GM12865 (cell line): ENCODE measurements at places on chromosomes 3 and 15.
A peak's percentile ranks its signal among the peaks of the same experiment; 100 is the strongest.

DNA sequence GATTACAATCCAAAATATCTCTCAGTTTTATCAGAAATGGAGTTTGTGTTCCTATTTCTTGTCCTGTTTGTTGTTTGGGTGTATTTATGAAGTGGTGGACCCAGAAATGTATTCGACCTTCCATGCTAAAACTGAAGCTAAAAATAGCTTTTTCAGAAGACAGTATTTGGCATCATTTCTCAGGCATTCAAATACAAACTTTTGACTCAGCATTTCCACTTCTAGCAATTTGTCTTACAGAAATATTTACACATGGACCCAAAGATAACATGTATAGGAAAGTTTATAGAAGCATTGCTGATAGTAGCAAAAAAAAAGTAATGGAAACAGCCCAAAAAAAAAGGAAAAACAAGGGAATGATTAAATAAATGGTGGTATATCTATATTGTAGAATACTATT is 156.3 kb downstream of the HCN4 start:
- DNase-seq, result no peak

GRCh38 chr3:132660052-132660810 is at the start of gene UBA5:
Gene UBA5, plus strand, starts transcription at chr3:132660329. Its CDS starts 209 bp downstream, at chr3:132660538.
- DNase-seq, result peak; percentile 82

DNA sequence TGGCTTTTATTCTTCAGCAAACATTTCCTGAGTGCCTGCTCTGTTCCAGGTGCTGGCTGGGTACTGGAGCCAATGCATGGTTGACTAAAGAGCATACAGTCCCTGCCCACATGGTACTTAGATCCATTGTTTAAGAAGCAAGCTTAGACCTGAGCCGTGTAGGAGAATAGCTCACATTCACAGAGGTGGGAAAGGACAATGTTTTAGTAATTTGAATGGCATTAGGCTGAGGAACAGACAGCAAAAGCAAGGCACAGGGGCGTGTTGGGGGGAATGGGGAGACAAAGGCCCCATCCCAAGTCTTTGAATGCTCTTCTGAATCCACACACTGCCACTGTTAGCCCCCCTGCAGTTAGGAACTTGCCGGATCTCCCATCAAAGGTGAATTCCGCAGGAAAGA is 388.2 kb upstream of the RGMA start:
- DNase-seq, result no peak

- no peak for DNase-seq
These were observed 8.1 kb downstream of the C3orf70 start for GRCh38 chr3:185144784-185145183.

- no peak for DNase-seq
These were observed 1.8 kb downstream of the HCN4 start for GRCh38 chr15:73366766-73367623.

DNA sequence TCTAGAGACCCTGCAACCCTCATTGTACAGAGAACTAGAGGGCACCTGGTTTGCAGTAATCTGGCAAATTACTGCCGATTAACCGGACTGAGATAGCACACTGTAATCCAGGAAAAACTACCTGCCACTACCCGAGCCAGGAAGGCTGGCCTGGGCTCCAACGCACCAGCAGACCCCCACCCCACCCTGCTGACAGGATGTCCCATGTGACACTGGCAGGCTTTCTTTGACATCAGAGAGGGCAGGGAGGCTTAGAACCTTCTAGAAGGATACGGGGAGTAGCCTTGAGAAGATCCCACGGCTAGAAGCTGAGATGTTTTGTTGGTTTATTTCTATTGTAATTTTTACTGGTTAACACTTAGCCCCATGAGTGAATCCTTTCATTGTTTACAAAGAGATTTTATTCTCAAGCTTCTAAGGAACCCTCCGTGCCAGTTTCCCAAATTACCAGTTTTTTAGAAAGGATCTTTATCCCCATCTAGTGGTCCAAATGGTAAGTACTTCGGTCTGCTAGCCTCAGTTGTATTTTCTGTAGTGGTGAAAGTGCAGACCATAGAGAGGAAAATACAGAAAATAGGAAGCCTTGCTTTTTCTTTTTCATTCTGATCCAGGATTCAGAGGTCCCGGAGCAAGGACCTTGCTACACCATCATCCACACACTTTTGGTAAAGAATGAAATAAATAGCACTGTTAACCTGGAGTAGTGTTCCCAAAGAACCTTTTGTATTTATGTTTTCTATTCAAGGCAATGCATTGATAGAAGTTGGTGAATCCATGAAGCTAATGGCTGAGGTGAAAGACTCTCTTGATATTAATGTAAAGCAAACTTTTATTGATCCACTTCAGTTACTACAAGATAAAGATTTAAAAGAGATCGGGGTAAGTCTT is 81.9 kb upstream of the ADAMTSL3 start:
- DNase-seq, result peak; percentile 10

GRCh38 chr15:64883997-64884511 is 27.6 kb upstream of the ANKDD1A start:
- peak; percentile 88 for DNase-seq

DNA sequence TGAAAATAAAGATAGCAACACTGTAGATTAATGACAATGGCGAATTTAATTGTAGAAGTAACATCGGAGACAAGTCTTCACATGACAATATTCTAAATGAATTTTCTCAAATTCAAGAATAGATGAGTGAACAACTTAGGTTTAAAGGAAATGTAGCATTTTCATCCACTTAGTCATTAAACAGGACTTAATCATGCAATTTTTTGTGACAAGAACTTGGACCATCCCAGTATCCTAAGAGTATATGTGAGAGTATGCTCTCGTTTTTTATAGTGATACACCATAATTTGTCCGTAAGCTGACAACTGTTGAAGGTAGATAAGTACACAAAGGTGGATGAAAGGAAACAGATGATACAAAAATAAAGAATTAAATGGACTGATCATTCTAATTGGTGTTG is 81.5 kb downstream of the DLG1 start:
- no peak for DNase-seq

GRCh38 chr15:40239693-40240618 is 1.1 kb downstream of the PAK6 start:
- DNase-seq, result no peak

DNA sequence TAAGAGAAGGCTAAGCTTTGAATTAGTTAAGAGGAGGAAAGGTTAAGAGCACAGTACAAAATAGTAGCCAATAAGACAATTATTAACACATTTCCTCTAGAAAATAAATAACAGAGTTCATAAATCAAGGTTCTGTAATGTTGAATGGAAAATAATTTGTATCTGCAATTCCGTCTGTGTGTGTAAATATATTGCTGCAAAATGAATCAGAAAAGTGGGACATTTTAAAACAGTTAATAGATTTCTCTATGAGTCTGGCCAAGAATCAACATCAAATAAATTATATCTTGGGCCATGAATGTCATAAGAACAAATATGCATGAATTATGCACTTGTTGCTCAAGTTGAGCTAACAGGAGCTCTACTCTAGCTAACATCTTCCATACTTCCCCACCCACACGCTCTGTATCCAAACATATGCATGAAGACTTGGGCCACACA is 14.2 kb upstream of the SUCNR1 start:
- DNase-seq, result no peak

DNA sequence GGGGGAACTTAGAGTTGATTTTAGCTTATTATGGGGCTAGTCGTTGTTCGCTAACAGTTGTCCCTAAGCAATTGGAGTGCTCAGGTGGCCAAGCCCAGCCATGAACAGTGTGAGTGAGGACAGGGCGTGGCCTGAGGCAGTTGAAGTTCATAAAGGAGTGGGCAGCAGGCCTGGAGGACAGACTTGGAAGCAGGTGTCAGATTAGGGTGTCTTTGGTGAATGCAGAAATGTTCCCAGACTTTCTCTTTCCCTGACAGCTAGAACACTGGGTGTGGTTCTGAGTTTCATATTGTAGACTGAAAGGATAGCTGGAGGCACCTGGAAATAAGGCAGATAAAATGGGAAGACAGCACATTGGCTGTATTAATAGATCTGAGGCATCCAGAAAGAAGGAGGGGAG is 59.8 kb upstream of the FGD5 start:
- DNase-seq, result no peak

DNA sequence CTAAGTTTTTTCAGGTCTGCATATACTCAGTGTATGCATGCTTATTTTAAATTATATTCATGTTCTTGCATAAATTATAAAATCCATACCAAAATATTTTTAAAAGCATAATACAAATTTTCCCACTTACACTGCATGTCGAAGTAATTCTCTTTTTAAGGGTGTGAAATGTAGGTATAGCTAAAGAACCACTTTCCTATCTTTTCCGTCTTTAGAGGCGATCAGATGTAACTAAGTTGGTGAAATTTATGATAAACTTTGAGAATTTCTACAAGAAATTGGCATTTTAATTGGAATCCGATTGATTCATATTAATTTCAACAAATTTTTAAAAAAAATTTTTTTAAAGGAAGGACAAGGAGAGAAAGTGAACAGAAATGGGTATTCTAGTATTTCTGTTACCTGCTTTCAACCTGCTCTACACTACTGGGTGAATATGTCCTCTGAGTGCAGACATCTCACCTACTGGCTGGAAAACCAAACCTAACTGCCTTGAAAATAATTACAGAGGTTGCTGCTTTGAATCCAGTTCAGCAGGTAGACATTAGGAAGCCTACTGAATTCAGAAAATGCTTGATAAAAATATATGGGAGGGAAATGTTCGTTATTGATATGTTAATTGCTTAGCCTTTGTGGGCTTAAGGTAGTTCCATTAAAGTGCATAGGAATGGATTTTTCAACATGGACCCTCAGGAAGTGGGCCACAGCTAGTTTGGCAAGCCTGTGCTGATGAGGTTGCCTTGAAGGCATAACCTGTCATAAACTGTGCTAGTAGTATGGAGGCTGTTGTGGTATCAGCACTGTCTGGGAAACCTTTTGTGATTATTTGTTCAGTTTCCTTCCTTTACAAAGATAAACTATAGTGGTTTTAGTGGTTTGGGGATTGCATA is 5.1 kb downstream of the TRIM71 start:
- DNase-seq, result no peak

DNA sequence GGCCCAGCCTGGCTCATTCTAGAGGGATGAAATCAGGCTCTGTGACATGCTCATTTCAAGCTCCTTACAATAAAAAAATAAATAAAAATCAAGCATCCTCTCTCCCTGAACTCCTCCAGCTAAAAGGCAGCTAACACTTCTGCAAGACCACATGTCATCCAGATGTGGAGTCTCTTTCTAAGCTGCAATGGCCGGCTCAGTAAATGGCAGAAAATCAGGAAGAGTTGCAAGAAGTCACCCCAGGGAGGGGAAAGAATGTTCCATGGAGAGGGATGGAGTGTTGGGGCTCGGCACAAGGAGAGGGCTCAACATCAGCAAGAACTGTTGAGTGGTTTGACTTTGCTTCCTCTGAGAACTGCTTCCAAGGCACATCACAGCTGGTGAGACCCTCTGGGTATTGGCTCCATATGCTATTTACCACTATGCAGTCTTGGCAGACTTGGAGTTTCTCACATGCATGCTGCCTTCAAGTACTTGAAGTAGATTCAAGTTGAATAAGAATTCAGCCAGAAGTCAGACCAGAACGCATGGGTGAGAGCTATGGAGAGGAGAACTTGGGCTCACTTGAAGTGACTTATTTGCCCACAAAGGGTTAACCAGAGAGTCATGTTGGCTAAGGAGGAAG is 689.0 kb downstream of the NTRK3 start:
- DNase-seq, result no peak

- DNase-seq, result no peak
These were observed 179.7 kb downstream of the ITPR1 start for GRCh38 chr3:4672725-4673275.

DNA sequence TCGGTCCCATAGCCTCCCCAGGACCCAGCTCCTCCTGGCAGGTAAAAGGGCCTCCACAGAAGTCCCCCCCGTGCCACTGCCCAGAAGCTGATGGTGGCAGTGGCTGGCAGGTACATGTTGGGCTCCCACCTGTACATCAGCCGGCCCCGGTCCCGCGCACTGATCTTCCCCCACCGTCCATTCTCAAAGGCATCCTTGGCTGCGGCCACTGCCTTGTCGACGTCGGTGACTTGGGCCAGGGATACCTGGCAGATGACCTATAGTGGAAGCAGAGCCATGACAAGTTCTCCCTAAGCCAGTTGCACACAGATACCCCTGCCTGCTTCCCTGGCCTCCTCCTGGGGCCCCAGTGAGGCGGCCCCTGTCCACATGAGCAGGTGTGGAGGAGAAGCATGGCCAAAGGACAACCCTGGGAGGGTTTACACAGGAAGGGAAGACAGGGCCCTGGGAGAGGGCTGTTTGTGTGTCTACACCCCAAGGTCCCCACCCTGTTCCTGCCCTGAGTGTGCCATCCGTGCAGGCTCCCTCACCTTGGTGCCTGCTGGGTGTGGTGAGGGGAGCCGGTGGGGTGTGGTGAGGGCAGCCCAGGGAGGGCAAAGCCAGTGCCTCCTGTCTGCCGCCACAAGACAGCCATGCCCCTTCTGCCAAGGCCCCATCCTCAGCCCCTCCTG is 44.8 kb downstream of the ALDH1L1 start:
- no peak for DNase-seq

DNA sequence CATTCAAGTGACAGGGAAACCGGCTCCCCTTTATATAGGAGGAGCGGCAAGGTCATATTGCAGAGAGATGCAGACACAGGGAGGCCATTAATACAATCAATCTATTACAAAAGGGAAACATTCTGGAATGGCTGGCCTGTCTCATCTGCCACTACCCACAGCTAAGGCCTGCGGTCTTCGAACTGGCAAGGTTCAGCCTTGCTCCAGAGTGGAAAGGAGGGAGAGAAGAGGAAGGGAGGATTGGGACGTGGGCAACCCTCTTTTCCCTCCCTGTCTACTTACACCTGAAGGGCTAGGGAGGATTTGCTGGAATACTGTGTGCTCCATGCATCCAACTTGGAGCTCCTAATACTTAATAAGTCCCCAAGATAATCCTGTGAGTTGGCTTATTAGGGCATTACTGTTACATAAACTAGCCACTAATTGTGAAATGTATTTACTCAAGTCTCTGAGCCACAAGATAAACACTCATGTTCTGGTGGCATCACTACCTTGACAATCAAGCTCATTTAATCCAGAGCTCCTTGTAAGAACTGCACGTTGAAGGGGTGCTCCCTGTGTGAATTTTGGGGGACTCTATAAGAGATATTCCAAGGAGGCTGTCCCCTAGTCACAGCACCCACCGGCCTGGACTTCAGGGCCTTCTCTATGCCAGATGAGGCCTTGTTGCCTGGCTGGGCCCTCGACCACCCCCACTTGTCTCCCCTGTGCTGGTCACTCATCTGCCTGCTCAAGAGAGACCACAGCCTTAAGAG is 19.7 kb upstream of the CCDC174 start:
- DNase-seq, result no peak

- no peak for DNase-seq
These were observed 2.9 kb downstream of the WNT5A start for GRCh38 chr3:55484191-55484689.

DNA sequence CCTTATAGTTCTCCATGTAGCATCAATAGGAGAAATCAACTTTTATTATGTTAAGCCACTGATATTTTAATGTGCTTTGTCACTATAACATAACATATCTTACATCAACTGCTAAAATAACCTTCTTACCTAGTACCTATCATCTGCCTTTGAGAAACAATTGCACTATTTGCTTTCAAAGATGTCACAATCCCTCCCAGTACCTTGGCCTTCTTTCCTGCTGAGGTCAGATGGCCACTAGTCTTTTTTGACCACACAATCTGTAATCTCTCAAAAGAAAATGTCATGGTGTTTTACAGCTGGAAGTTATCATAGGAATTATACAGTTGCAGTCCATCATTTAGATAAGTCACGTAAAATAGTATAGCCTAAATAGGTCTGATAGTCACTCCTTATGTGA is 247.5 kb upstream of the SLITRK3 start:
- DNase-seq, result no peak

- no peak for DNase-seq
These were observed 112.6 kb downstream of the FBN1 start for GRCh38 chr15:48532946-48533345.

- no peak for DNase-seq
These were observed 5.2 kb downstream of the HEG1 start for GRCh38 chr3:125050488-125051090.

GRCh38 chr3:21464746-21465145 is 286.3 kb downstream of the ZNF385D start:
- no peak for DNase-seq
